ENCODE measurements at places on chromosomes 2 and 18.
A peak's percentile ranks its signal among the peaks of the same experiment; 100 is the strongest.

DNA sequence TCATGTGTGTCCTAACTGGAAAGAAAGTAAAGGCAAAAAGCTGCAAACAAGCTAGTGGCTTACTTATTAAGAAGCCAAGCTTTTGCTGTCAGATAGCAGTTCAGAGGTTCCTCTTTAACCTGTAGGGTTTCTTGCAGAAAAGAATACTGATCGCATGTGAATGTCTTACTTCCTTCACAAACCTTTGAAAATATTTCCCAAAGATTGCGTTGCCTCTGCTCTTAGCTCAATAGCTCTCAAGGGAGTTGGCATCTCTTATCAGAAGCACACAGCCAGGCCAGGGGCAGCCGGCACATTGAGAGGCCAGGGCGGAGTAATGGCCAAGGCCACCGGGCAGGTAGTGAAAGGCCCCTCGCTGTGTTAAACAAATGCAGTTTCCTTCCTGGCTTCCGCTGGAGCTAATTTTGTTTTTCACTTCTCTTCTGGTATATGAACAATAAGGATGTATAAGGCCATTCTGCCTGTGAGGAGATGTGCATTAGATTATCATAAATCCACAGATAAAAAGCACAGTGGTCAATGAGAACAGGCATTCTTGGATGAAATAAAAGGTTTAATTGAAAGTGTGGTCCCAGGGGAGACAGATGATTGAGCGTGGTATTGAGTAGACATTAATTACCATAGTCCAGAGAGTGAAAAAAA is 542.4 kb upstream of the NRP2 start:
- DNase-seq: no peak

- no peak for DNase-seq
Measured at GRCh38 chr2:177165721-177166711, 46.6 kb upstream of the HNRNPA3 start.

DNA sequence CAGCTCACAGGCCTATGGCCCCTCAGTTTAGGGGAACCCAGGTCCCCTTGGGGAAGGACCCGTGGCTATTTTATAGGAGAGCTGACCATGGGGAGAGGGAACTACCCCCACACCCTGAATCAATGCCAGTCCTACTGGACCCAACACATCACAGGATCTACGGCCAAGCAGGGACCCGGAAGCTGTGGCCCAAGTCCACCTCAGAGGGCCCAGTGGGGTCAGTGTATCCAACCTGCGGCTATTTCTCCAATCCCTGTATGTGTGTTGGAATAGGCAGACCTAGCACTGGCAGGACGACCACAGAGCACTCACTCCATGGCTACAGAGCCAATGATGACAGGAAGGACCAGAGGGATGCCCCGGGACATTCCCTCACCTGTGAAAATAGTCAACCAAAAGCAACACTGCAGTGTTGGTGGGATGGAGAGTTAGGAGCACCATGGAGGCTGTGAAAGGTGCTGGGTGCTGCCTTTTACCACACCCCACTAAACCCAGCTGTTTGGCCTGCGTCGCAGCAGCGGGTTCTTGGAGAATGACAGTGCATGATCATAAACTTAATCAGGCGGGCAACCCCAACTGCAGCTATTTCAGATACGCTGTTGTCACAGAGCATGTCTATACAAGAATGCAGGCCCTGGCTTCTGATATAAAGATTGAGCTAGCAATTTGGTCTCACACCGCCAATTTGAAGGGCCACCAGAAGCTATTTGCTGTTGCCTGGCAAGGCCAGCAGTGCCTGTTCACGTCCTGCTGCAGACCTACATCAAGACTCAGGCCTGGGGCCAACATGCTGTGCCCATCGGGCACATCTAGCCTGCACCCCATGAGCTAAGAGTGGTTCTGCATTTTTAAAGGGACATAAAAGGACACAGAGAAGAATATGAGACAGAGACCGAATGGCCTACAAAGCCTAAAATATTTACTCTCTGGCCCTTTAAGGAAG is 110.4 kb downstream of the EIPR1 start:
- no peak for DNase-seq

DNA sequence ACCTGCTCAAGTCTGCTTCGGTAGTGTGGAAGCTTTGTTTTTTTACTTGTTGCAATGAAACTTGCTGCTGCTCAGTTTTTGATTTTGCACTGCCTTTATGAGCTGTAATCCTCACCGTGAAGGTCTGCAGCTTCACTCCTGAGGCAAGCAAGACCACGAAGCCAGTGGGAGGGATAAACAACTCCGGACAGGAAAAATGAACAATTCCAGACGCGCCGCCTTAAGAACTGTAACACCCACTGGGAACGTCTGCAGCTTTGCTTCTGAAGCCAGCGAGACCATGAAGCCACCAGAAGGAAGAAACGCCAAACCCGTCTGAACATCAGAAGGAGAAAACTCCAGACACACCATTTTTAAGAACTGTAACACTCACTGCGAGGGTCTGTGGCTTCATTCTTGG is 245.7 kb upstream of the REG3G start:
- no peak for DNase-seq

- DNase-seq: no peak
Measured at GRCh38 chr2:71798266-71799012, 345.1 kb downstream of the DYSF start.

DNA sequence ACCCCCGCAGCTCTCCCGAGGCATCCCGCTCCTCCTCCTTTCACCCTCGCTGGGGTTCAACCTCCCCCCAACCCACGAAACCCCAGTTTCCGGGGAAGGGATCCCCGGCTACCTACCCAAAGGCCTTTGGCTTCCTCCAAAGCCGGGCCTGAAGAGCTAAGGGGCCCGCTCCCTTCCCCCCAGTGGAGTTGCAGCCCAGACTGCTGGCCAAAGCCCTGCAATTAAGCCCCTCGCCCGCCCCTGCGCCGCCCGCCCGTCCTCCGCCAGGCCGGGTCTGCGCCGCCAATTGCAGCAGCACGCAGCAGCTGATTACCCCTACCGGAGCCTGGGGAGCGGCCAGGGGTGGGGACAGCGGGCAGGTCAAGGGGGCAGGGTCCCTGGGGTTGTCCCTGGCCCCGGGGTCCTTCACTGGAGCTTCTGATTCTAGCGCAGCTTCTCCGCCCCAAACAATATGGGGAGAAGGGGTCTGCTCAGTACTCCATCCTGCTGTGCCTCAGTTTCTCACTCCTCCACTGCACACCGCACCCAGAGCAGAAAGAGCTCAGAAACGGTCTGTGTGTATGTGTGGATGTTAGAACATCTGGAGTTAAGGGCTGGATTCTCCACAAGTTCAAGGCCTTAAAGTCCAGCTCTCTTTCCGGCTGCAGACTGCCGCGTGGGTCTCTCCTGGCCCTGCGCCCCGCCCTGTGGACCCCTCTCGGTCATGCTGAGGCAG is 16.9 kb downstream of the WNT10A start:
- no peak for DNase-seq

GRCh38 chr18:9428862-9429661 is 46.3 kb upstream of the RALBP1 start:
- DNase-seq: peak; percentile 78

GRCh38 chr2:78568782-78569373 is 456.6 kb upstream of the REG3G start:
- no peak for DNase-seq

DNA sequence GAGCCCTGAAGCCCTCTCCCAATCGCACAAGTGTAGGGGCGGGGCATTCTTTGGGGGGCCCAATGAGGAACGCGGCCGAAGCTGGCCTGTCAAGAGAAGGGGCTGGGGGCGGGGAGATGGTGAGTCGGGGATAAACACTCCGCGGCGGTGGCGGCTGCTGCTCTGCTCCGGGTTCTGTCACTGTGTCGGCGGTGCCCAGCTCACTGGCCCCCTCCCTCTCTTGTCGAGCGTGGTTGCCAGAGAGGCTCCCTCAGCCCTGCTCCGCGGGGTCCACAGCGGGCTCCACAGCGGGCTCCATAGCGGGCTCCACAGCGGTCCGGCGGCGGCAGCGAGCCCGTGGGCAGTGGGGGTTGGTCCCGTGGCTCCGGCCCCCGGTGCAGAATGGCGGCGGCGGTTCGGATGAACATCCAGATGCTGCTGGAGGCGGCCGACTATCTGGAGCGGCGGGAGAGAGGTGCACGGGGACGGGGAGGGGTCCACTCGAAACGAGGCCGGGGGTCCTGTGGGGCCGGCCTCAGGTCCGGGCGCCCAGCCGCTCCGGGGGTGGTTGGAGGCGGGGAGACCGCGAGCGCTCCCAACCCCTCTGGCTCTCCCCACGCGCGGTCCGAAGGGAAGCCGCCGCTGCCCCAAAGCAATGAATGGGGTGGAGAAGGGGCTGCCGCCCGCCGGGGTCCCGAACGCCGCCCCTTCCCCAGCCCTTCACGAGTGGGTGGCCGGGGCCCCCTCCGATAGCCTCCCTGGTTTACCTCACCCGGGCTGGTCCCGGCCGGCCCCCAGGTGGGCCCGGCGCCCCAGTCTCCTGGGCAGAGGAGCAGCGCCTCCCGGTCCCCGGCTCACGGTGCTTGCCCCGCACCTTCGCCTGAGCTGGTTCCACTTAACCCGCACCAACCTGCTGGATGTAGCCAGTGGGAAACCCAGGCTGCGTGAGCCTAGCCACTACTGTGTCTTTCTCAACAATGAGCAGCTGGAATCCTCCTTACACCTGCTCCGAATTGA is at the start of gene MXD1:
Gene MXD1, plus strand, starts transcription at position 160 of the 996 bp plus-strand sequence. Its CDS starts 222 bp downstream, at position 382.
- no peak for DNase-seq

DNA sequence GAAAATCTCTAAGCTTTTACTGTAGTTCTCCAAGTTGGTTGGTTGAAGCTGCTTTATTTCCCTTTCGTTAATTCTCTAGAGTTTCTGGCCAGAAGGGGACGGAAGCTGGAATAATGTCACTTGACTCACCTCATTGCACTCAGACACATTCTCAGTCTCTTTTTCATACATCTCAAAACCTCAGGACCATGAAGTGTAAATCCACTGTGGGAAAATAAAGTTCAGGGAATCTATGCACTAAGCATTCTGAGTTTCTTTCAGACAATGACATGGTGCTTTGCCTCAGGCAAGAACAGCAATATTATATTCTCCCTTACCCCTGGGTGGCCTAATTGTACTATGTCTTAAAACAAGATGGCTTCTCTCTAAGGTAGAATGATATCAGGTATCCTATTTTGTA is 167.8 kb downstream of the PRPF40A start:
- no peak for DNase-seq

- DNase-seq: no peak
Measured at GRCh38 chr2:36357847-36358659, 2.5 kb downstream of the CRIM1 start.

- no peak for DNase-seq
Measured at GRCh38 chr18:3593381-3593903, 143.5 kb downstream of the TGIF1 start.

DNA sequence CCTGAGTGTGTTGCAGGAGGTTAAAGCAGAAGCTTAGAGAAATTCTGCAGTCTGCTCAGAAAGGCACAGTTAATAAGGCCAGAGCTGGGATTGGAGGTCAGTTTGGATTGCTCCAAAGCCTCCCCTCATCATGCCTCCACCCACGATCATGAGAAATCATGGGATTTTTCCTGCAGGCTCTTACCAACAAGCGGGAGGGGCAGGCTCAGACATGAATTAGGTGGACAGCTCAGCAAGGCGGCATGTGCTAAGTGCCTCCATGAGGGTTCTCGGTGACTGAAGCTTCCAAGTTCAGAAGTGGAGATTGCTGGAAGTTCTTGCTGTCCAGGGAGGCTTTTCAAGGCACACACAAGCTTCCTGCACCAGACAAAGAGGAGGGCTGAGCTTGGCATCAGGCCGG is 163.8 kb downstream of the SETBP1 start:
- no peak for DNase-seq

DNA sequence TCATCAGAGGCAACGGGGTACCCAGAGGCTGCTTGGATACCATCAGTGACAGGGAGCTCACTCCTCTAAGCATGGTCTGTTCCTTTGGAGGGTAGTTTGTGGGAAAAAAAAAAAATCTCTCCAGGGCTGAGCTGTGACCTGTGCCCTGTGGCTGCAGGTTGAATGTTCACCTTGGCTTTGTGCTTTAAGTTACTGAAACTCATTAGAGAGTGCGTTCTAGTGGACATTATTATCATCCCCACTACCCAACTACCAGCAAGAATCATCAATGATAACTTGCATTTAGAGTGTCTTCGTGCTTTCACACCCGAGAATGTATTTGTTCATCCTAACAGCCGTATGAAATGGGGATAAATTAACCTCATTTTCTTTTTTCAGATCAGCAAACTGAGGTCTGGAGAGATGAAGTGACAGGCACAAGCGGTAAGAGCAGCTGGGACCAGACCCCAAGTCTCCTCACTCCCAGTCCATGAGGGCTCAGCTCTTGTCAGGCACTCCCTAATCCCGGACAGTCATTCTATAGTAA is 157.5 kb upstream of the MYCN start:
- no peak for DNase-seq

- DNase-seq: no peak
Measured at GRCh38 chr2:127641846-127642507, 4.0 kb upstream of the GPR17 start.

- no peak for DNase-seq
Measured at GRCh38 chr18:46393230-46393629, 263.8 kb downstream of the LOXHD1 start.

GRCh38 chr2:197239434-197239833 is 71.1 kb downstream of the ANKRD44 start:
- DNase-seq: no peak

DNA sequence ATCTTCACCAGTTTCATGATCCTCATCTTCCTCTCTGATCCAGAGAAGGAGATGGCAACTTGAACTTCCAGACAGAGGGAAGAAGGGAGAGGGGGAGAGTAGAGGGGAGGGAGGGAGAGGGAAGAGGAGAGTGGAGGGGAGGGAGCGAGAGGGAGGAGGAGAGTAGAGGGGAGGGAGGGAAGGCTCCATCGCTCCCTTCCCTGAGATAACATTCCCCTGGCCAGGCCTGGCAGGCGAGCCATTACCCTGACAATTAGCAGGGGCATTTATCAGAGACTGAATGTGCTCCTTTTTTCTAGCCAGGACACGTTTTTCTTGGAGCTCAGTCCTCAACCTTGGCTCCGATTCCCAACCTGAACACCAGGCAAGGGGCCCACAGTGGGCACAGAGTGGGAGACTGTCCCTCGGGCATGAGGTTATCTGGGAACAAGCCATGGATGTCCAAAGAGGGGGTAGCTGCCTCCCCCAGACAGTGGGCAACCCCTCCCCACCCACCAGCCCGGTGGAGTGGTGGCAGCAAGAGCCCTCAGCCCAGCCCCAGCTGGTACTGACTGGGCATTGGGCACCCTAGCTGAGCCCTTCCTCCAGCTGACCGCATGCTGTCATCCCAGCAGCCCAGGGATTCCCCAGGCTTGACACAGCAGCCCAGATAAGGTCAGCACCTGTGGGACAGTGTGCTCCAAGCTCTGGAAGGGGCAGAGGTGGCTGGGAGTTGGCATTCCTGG is 81.8 kb downstream of the TNS1 start:
- DNase-seq: no peak
